Glutamatergic neuron (in vitro differentiated cells): ENCODE measurements at places on chromosomes 1 and 21. TPM values are rescaled to one million over a fixed set of nuclear protein-coding genes. Genes with fewer than 3 reads are reported as not detected.
A peak's percentile ranks its signal among the peaks of the same experiment; 100 is the strongest.

DNA sequence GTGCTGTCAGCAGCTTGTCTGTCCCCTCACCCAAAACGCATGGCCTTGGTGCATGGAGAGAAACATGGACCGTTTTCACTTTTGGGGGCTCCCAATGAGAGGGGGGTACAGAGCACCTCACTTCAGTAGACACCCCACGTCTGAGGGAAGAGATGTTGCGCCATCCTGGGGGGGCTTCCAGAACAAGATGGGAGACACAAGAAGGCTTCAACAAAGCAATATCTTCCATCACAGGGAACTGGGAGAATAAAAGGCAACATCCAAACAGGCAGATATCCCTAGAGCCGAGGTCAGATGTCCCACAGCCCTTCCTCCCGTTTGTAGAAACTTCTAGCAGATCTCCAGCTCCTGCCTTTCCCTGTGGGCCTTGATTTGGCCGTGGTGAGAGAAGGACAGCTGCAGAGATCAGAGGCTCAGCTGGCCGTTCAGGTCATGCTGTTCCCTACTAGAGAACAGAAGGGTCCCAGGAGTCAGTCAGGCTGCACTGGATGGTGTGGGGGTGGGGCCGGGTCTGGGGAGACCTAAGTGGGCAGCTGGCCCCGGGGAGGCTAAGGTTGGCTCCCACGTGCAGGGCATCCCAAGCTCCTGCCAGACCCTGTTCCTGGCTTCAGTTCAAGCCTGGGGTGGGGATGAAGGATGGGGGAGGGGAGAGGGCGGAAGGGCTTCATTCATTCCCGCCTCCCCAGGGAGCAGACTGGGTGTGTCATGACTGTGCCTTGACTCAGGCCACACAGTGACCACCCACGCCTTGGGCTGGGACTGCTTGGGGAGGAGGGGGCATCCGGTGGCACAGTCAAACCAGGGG is 4.4 kb downstream of the PLOD1 start:
- DNase-seq: peak; percentile 91

GRCh38 chr1:41642922-41643821 is 158.7 kb upstream of the EDN2 start:
- no peak for DNase-seq

- DNase-seq: no peak
Observed at GRCh38 chr1:203521074-203521794, 27.3 kb downstream of the OPTC start.

The ASAP3 gene
- 53.5 TPM for total RNA-seq

DNA sequence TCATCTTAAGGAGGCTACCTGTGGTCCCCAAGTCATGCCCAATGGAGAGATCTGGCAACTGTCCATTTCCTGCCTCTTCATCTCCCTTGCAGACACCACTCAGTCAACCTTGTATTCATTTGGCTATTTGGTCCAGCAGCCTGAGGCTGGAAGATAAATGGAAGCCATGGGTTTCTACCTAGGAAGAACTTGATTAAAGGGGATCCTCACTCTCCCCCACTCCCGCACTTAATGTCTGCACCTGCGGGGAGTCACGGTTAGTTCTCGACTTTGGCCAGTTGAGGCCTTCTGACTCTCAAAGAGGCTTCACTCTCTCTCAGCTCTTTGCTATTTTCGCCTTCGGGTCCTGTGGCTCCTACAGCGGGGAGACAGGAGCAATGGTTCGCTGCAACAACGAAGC is 8.4 kb upstream of the ATXN7L2 start:
- DNase-seq: no peak

The IFNLR1 gene
- total RNA-seq: 0.47 TPM

DNA sequence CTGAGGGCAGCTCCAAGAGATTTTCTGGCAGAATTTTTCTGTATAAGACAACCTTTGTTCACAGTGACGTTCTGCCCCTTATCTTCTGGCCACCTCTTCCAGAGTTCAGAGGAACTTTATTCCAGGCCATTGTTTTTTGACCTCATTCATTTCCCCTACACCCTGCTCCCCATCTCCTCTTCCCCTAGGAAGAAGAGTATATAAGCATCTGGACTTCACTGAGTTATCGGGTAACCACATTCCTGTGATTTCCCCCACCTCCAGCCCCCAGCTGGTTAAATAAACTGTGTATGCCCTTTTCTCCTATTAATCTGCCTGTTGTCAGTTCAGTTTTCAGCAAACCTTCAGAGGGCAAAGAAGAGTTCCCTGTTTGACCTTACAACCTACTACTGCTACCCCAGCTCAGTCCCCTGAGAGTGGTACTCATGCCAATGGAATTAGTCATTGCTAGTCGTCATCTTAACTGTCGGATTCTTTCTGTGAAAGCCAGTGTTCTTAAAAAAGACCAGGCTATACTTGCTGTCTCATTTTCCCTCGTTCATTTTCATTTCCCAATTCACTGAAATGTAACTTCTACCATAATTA is 14.3 kb upstream of the ALG14 start:
- DNase-seq: no peak

GRCh38 chr1:907611-908451 is 15.9 kb upstream of the SAMD11 start:
- peak; percentile 14 for DNase-seq

The TDRD5 gene
- not detected for total RNA-seq

GRCh38 chr21:31316072-31316471 is 28.0 kb downstream of the TIAM1 start:
- DNase-seq: no peak

The MCM3AP gene
- total RNA-seq: 121 TPM

- no peak for DNase-seq
Observed at GRCh38 chr1:14614341-14614740, 15.9 kb downstream of the KAZN start.

GRCh38 chr1:150152772-150153456 is 3.2 kb downstream of the PLEKHO1 start:
- peak; percentile 37 for DNase-seq

- no peak for DNase-seq
Observed at GRCh38 chr1:9466780-9467758, 72.2 kb upstream of the SLC25A33 start.

The CNIH4 gene
- 85.5 TPM for total RNA-seq

- no peak for DNase-seq
Observed at GRCh38 chr1:24805534-24806301, 60.5 kb downstream of the CLIC4 start.

GRCh38 chr21:39050841-39051587 is 132.2 kb downstream of the PSMG1 start:
- DNase-seq: no peak

The FCRL6 gene
- total RNA-seq: not detected

The PGBD5 gene
- 72.4 TPM for total RNA-seq

- no peak for DNase-seq
Observed at GRCh38 chr1:30284226-30284625, 439.2 kb downstream of the MATN1 start.

- DNase-seq: peak; percentile 73
Observed at GRCh38 chr21:17612565-17613241, at the start of gene BTG3. Gene BTG3, minus strand, starts transcription at chr21:17612901. Its CDS starts 3,757 bp downstream, at chr21:17609144.

The LIN28A gene
- 97.3 TPM for total RNA-seq

- no peak for DNase-seq
Observed at GRCh38 chr1:93707956-93708355, 26.3 kb upstream of the BCAR3 start.

DNA sequence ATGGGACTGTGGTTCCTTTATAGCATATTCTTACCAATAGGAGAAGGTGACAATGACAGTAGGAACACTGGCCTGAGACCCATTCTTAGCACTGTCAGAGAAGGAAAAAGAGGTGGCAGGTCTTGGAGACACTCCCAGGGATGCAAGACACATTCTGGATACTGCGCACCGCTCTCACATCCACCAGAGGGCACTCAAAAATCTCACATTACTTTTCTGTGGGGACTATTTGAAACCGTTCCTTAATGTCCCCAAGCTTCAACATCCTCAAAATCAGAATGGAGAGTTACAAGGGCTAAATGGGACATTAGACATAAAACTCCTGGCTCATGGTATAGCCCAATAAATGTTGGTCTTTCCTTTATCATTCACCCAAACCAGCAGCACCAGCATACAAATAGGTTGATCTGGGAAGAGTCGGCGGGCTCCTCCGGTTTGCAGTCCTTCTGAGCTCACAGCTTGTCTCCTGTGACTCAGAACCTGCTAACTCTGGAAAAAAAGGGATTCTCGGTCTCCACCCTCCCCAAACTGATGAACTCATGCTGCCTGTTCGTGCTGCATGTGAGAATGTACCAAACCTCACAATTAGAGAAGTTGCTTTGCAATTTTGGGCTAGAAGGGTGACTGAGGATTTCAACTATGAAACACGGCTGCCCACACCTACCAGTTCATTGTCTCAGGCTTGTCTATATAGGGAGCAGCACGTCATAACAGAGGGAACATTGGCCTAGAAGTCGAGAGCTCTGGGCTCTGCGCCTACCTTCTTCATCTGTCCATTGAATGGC is 40.2 kb downstream of the IL12RB2 start:
- peak; percentile 27 for DNase-seq

The ZNF683 gene
- not detected for total RNA-seq

GRCh38 chr1:54549181-54549924 is 1.3 kb downstream of the ACOT11 start:
- DNase-seq: no peak

DNA sequence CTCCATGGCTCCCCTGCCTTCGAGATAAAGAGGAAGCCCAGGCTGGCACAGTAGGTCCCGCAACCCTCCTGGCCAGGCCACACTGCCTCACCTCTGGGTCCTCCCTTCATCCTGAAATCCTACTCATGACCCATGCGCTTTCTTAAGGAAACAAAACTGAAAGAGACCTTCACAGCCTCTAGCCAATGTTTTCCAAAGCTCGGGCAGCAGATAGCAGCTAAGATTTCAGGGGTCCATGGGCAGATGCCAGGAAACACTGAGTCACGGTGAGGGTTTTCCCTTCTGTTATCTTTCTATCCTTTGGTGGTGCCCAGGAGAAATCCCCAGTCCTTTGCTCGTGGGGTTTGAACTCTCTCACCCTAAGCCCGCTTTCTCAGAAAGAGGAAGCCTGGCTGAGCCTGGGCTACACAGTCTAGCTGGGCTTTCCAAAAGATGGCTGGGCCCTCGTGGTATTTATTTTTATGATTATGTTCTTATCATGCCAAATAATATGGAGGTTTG is 26.6 kb downstream of the TTC39A start:
- no peak for DNase-seq

DNA sequence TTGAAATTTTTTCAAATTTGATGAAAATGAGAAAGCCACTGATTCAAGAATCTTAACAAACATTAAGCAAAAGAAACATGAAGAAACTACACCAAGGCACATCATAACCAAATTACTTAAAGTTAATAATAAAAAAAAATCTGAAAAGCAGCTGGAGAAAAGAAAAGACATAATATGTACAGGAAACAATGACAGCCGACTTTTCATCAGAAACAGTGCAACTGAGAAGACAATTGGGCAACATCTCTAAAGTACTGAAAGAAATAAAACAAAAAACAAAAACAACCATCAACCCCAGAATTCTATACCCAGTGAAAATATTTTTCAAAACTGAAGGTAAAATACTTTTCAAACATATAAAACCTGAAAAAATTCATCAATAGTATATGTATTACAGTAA is 73.8 kb upstream of the DMRTA2 start:
- DNase-seq: no peak

- DNase-seq: no peak
Observed at GRCh38 chr1:11813021-11813420, 7.0 kb downstream of the CLCN6 start.

GRCh38 chr1:81484284-81484683 is 316.4 kb upstream of the ADGRL2 start:
- DNase-seq: no peak

The HSF2BP gene
- total RNA-seq: 1.0 TPM

The RNU1-4 gene
- 3,598 TPM for total RNA-seq

DNA sequence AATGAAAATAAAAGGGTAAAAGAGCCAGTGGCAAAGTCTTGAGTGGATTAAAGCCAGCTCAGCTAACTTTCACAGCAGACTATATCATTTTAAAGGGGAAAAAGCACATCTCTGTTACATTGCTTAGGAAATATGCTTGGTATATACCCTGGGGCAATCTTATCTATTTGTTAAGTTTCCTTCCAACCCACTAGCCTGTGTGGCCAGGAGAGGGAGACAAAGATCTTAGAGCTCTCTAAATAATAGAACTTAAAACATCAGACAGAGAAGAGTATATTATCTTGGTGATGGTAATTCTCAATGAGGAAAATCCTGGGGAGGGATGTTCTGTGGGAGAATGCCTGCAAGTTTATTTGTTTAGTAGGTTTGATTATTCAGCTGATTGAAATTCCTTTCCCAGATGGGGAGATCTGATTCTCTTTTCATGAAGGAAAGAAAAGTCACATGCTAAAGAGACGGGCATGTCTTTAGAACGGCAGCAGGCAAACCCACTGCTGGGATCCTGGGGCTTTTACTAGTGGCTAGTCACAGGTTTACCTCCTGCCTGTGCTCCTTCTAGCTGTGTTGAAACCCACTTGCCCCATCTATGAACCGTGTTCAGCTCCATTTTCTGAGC is 3.6 kb downstream of the KCNE2 start:
- peak; percentile 35 for DNase-seq

DNA sequence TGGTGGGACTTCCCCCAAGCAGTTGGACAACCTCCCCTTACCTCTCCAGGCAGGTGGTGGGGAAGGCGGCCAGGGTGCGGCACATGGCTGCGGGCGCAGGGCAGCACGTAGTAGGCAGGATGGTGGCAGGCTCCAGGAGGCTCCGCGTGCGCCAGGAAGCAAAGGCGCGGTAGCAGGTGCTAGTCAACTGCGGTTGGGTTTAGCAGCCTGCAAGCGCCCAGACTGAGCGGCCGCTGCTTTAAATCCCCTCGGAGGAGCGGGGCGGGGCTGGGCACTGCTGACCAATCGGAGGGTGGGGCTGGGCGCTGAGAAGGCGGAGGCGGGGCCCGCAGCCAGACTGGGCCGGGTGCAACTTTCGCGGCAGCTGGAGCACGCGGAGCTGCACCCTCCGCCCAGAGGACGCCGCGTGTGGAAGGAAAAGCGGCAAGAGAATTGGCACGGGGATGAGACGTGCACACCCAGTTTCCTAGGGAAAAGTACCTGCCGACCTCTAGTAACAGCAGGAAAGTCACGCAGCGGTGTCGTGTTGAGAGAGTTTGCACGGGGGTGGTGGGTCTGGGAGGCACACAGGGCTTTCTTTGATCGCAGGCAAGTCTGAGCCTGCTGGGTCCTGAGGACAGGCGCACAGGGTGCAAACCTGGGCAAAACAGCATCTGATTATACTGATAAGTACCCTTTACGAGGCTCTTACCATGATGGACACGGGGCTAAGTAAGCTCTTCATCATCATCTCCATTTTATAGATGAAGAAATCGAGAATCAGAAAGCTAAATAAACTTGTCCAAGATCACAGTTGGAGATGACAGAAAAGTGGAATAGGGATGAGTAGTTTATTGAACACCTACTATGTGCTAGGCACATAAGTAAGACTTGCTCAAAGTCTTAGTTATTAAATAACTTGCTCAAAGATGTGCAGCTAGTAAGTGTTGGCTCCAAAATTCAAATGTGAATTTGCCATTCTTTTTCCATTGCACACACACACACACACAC is at the start of gene RGS16:
TSS of gene RGS16 (minus strand) at position 215 of the 990 bp plus-strand sequence. CDS start at position 85, 130 bp downstream.
- DNase-seq: peak; percentile 95

The SMPDL3B gene
- total RNA-seq: not detected

DNA sequence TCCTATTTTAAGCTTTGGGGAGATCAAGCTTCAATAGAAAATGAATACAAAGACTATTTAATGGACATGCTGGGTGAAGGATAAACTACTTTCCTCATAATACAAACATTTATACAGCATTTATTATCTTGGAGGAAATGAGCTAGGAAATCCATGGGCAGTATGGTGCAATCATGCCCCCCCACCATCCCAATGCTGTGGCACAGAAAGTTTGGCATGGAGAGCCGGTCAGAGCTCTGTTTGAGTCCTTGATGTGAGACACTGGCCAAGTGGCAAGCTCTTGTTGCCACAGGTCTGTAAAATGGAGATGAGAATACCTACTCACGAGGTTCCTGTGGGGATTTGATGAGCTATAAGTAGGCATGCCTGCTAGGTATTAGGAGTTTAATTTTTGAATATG is 120.6 kb downstream of the MAB21L3 start:
- no peak for DNase-seq
